ENCODE measurements at places on chromosomes 11 and 22.

GRCh38 chr11:95365348-95365747, 134.3 kb upstream of the SESN3 start:
- DNase-seq, result no peak

DNA sequence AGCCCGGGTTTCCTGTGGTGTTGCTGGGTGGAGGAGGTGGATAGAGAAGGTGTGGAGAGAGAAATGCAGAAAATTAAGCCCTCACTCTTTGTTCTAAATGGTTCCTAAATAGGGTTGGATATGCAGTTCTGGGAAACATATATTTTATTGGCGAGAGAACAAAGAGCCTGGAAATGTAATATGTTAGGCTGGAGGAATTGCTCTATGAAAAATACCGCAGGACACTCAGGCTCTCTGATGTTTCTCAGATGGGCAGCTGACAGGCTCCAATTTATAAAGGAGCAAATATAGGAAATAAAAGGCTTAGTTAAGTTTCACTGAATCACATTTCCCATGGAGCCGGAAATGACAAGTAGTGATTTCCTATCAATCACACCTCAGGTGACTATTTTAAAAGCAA, 428.0 kb downstream of the TMEM135 start:
- DNase-seq, result no peak

DNA sequence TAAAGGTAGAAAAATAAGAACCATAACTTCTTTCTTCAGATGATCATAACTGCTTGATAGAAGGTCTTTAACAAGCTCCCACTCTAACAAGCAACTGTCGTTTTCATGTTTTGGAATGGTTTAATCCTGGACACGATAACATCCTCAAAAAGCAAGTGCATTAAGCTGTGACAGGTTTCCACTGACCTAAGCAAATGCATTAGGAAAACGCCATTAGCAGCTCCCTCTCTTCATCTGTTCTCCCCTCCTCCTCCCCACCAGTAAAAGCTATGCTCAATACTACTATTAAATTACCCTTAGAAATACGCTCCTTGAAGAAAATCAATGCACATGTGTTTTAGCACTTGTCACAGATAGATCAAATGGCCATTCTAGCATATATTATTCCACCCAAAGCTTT, 729.4 kb downstream of the OPCML start:
- DNase-seq, result no peak

DNA sequence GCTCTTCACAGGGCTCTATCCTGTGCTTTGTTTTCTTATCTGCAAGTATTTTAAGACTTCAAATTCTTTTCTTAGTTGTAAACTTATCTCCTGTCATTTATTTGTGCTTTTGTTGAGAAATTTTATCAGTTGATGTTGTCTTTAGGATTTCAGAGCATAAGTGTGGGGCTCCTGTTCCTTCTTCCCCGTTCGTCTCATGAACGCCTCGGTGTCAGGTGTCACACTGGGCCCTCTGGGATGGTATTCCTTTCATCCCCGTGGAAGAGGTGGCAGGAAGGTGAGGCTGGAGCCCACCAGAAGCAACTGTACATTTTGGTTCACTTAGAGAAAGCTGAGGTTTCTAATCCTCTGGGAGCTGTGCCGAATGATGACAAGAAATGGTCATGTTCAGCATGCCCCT, 17.9 kb downstream of the NADSYN1 start:
- DNase-seq, result no peak

GRCh38 chr22:26054841-26055605, 114.2 kb upstream of the SEZ6L start:
- no peak for DNase-seq

- no peak for DNase-seq
Measured at GRCh38 chr11:86800076-86800959, at the start of gene PRSS23. Gene PRSS23 (plus strand): TSS chr11:86800542. CDS start chr11:86807644, 7,102 bp downstream.

DNA sequence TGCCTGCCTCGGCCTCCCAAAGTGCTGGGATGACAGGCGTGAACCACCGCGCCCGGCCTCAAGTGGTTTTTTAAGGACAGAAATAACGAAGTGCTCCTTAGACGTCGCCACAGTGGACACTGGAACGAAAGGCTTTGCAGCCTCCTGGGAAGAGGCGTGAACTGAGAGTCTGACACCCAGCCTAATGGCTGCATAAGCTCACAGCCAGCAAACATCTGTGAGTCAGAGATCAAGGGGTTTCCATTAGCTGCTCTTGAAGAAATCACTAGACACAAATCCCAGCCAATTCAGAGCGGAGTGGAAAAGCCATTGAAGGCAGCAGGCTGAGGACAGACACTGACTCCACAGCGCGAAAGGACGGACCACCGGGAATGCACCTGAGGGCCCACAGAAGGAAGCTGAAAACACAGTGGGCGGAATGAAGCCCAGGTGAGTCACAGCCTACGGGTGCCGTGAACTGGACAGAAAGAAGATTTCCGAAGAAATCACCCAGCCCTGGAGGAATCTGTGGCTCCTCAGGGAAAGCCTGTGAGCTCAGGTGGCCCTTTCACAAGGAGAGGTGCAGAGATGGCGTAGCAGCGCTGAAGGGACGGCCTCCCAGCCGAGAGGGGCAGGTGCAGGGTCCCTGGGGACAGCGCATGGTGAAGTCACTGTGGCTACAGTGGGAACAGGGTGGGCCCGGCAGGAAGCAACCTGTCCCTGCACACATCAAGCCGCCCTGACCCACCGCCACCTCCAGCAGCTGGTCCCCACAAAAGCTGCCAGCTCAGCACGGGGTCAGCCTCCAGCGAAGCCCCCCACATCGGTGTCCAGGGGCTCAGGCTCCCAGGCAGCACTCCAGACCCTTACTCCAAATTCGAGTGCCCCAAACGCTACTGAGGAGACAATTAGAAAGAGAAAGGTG, 11.6 kb downstream of the LMNTD2 start:
- no peak for DNase-seq

GRCh38 chr22:50486561-50487289, at the start of gene MIOX:
Gene MIOX (plus strand): TSS chr22:50486859. CDS start chr22:50486898, 39 bp downstream.
- no peak for DNase-seq

GRCh38 chr11:15615398-15616096, 500.8 kb downstream of the INSC start:
- DNase-seq, result no peak

DNA sequence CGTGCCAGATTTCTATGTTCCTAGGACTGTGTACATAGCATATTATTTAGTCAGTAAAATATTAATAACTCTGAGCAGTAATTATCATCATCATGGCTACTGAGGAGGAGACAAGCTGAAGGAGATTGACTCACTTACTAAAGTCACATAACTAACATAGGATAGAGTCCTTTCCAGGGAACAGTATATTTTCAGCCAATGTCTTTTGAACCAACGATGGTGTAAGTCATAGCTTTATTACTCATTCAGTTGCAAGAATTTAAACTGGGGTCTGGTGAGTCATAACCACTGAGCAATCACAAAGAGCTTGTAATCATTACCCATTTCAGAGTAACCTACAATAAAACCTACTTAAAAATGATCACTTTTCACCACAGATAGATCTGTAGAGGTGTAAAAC, 1564.8 kb upstream of the TENM4 start:
- DNase-seq, result no peak

- no peak for DNase-seq
Measured at GRCh38 chr11:114262681-114263512, 33.3 kb upstream of the NNMT start.

DNA sequence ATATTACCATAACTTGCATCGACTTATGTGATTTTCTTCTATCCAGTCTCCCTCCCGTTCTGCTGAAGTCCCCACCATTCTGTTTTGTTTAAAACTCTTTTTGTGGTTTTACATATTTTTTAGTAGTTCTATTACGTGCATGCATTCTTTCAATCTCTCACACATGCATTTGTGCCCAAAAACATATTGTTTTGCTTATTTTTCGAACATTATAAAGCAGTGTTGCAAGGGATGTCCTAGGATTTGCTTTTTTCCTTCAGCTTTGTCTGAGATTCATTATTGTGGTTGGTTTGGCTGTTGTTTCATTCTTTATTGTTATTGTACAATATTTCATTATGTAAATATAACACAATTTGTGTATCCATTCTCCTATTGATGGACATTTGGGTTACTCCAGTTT, 235.7 kb downstream of the DYNC2H1 start:
- no peak for DNase-seq

- DNase-seq, result no peak
Measured at GRCh38 chr11:39817241-39817640, 1642.2 kb downstream of the LRRC4C start.

DNA sequence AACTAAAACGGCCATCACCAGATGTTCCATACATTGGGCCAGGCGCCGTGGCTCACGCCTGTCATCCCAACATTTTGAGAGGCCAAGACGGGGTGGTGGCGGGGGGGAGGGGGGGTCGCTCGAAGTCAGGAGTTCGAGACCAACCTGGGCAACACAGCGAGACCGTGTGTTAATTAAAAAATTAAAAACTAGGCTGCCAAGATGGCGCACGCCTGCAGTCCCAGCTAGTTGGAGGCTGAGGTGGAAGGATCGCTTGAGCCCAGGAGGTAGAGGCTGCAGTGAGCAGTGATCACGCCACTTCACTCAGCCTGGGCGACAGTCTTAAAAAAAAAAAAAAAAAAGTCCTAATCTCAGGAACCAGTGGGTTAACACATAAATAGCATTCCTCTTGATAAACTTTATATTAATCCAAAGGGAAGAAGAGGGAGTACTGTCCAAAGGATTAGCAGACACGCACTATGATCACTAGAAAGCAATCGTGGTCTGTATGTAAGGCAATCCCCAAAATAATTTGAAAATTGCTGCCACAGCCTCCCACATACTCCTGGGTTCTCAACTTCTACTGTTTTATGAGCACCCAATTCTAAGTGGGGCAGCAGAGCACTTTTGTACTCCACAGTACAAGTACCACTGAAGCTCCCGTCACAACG, 604 bp downstream of the PUS3 start:
- no peak for DNase-seq

- no peak for DNase-seq
Measured at GRCh38 chr11:15905366-15906104, 450.8 kb downstream of the SOX6 start.

DNA sequence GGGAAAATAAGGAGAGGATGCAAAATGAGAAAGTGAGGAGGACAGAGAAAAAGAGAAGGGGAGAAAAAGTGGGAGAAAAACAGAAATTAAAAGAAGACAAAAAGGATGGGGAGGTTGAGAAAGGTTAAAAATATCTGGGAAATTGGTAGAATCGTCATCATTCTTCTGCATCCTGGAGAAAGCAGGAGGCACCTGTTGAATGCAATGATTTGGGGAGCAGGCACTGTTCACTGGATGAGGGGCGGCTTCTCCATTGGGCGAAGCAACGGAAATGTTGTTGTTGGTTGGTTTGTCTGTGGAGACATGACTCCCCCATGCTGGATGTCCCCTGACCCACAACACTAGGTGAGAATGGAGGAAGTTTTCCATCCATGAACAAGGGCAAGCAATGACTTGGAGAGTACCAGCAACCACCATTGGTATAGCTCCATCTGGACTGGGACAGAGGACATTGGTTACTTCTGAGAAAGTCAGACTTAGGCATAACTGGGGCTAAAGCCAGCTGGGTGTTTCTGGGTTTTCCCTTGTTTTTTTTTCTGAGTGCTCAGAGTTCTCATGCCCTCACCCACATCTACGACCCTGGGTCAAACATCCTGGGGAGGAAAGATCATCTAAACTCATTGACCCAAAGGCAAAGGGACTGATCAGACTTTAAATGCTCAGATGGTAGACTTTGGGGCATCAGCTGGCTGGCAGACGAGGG, 11.9 kb upstream of the CD44 start:
- DNase-seq, result no peak

DNA sequence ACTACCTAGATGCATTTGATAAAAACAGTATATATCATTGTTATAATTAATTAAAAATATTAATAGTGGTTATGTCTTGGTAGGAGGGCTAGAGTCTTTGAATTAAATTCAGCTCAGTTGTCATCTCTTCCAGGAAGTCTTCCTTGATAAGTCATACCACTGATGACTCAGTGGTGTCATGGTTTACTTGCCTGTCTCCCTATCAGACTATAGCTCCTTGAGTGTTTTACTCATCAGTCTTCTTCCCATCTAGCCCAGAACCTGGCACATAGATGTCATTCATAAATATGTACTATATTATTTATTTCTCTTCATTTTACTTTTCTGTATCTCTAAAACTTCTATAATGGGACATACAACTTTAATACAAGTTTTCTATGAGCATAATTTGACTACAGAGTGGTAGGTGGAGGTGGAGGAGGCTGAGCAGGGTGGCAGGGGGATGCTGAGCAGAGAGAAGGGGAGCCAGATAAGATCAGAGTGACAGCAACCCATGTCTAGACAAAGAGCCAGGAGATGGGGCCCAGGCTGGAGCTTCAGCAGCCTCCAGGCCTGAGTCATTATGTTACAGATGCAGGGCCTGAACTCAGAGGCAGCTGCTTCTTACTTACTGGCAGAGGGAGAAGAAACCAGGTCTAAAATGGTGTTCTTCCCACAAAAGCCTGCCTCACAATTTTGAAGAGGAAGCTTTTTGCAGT, 82.3 kb upstream of the PHOX2A start:
- no peak for DNase-seq

DNA sequence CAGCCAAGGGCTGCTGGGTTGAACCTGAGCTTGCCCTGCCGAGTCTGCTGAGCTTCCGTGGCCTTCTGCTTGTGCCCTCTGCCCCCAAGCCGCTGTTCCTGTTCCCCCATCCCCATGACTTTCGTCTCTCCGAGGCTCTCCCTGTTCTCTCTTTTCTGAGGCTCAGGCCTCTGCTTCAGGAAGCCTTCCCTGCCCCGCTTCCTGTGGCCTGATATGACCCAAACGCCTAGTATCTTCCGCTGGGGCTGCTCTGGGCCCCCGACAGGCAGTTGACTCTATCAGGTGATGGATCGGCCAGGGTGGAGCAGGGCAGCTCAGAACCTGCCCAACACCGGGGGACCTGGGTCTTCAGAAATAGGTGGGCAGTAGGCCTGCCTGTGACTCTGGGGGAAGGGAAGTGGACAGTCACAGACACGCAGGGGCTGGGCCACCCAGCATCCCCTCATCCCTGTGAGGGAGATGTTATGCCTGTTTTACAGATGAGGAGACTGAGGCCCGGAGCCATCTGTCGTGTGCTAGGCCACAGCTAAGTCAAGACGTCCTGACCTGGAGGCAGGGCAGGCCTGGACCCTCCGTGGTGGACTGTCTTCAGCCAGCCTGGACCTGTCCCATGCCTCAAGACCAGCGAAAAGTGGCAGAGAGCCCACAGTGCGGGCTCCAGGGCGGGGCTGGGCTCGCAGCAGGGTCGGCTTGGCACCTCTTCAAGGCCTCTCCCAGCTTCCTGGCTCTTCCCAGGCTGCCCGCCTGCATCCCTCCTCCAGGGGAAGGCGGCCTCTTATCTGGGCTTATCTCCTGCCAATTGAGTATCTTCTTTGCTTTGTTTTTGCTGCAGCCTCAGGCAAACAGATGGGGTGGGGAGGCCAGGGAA, 16.2 kb downstream of the BAD start:
- no peak for DNase-seq

All from GM12864 (cell line).